Effector memory CD4-positive, alpha-beta T cell (primary cell): ENCODE measurements at places on chromosomes 2 and 18.

DNA sequence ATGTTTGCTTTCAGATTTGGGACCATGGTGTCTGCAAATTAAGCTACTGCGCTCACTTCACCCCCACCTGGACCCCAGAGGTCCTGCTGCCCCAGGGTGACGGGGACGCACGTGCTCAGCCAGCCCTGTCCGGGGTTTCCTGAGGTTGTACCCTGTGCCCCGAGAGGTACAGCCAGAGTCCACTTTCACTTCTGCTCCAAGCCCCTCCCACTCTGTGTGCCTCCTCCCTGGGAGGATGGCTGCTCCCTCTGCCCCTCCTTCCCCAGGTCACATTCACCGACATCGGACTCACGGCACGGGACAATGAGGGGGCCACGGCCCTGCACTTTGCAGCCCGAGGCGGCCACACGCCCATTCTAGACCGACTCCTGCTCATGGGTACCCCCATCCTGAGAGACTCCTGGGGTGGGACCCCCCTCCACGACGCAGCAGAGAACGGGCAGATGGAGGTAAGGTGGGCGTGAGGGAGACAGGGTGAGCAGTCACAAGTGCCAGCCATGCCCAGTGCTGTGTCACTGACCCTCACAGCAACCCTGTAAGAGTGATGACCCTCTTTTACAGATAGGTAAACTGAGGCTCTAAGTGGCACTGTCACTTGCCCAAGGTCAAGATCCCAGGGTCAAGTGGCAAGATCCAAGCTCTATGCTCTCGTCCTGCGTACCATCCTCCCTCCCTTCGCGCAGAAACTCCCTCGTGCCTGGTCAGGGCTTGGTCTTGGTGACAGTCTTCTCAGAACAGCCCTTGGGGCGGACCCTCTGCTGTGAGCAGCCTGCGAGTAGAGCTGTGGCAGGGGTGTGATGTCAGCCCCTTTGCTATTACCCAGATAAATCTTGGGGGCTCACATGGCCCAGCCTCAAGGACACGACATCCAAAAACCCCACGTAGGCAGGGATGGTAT lies 7.6 kb downstream of the ESPNL start:
- DNase-seq = no peak

DNA sequence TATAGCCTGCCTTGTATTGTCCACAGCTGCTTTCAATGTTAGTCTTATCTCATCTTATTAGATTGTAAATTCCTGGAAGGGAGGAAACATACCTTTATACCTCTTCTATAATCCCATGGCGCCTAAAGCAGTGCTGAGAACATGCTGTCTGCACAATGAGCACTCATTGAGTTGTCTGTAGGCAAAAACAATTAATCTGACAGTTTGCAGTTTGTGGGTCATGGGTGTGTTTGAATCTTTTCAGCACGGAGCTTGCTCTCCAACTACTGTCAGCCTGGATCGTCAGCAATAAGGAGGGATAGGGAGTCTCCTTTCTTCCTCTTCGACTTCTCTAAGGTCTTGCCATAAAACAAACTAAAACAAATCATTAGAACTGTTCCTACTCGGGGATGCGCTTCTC lies 26.5 kb upstream of the GREB1L start:
- DNase-seq = no peak

GRCh38 chr18:45503990-45504389 lies 111.3 kb upstream of the SLC14A2 start:
- DNase-seq = no peak

- DNase-seq = no peak
Measured at GRCh38 chr2:121147766-121148165, 137.2 kb downstream of the TFCP2L1 start.

DNA sequence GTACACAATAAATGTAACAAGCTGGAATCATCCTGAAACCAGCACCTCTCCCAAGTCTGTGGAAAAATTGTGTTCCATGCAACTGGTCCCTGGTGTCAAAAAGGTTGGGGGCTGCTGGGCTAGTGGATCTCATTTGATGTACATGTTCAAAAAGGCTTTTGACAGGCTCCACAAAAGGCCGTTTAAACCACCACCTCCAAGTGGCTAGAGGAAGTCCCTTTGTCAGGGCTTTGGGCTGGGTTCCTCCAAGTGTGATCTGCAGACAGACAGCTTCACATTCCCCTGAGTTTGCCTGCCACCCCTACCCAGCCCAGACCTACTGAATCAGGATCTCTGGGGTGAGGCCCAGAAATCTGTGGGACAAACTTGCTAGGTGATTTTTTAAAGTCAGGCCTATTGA lies 84.7 kb downstream of the TGFA start:
- no peak for DNase-seq

- DNase-seq = no peak
Measured at GRCh38 chr2:107018366-107018765, 132.4 kb upstream of the ST6GAL2 start.

- no peak for DNase-seq
Measured at GRCh38 chr18:4260107-4260506, 195.0 kb downstream of the DLGAP1 start.

GRCh38 chr2:54371460-54372065 lies 84.6 kb upstream of the SPTBN1 start:
- DNase-seq = no peak

DNA sequence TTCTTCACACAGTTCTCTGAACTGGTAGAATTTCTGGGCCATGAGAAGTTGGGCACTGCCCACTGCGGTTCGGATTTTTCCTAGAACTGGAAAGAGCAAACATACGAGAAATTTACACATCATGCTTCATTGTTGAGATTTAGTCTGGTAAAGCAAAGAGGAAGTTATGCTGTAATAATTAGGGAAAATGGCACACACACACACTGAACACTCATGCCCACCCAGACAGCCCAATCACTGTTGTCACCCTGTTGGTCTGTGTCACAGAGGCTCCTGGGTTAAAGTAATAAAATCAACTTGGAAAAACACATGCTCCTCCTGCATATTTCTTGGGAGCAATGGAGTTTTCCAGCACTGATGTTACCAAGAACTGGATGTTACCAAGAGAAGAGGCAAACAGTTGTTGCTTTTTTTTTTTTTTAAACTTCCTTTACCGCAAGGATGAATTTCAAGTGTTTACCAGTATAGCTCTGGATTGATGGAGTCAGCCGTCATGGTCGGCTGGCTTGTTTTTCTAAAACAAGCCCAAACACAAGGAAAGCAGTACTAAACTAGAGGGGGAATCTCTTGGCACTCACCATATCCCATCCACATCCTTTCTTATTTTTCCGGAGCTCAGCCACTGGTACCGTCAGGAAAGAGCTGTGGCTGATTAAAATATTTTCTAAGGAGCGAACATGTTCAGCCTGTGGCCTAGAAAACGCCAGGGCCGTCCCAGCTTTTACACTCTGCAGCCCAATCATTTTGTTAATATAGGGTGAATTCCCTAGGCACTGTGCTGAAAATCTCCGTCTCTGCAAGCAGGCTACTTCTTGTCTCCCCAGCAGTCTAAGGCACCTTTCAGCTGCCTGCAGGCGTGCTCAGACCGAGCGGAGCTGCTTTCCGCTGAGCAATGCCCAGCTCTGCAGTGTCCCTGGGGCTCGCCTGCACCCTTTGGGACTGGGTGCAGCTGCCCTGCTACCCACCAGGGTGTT lies 58.9 kb downstream of the TGIF1 start:
- DNase-seq = no peak

GRCh38 chr2:198297350-198297749 lies 493.0 kb downstream of the PLCL1 start:
- DNase-seq = no peak

DNA sequence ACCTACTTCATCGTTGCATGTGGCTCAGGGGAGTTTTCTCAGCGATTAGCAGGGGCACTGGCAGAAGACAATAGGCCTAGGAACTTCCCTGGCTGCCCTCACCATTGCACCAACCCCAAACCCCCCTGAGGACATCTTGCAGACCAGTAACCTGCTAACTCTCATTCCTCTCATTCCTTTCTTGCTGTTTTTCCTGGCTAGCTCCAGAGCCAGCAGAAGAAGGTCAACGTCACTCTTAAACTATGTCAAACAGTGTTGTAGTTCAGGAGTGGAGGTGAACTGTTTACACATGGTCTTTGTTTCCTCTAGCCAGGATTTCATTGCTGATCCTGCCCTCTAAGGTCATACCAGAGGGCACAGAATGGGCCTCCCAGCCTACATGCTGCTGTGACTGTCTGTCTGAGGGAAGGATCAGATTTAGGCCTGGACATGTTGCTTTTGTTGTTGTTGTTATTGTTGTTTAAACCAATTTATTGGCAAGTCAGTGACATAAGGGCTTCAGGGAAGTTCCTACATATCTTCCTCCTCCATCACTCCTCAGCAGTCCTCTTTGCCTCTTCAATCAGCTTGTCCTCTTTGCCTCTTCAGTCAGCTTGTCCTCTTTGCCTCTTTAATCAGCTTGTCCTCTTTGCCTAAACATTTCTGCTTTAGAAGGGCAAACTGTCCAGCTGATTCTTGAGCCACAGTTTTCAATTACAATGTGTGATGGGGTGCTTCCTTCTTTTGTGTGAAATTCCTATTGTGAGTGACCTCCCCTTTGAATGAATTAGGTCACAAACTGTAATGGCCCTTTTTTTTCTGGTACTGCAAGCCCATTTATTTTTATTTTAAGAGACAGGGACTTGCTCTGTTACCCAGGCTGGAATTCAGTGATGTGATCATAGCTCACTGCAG lies 471.9 kb upstream of the TNP1 start:
- DNase-seq = no peak

DNA sequence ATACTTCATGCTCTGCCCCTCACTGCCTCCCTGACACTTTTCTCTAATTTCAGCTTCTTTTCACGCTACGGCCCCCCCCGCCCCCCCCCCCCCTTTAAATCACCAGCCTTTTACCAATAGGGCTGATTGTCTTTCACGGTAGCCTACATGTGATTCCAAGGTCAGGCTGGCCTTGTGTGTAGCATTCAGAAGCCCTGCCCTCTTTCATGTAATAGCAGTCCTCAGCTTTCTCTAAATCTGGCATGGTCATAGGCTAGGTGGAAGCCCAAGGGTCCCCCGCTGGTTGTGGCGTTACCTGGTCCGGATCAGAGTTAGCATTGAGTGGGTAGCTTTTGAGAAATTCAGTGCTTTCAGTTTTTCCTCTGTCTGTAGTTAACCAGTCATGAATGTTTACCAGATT lies 281.8 kb downstream of the ALPK2 start:
- DNase-seq = no peak

GRCh38 chr18:61426492-61427053 lies 93.3 kb downstream of the CDH20 start:
- DNase-seq = no peak

- DNase-seq = no peak
Measured at GRCh38 chr18:10051877-10052631, 138.2 kb downstream of the VAPA start.

GRCh38 chr18:35241448-35241804 lies 592 bp downstream of the ZNF397 start:
- no peak for DNase-seq

DNA sequence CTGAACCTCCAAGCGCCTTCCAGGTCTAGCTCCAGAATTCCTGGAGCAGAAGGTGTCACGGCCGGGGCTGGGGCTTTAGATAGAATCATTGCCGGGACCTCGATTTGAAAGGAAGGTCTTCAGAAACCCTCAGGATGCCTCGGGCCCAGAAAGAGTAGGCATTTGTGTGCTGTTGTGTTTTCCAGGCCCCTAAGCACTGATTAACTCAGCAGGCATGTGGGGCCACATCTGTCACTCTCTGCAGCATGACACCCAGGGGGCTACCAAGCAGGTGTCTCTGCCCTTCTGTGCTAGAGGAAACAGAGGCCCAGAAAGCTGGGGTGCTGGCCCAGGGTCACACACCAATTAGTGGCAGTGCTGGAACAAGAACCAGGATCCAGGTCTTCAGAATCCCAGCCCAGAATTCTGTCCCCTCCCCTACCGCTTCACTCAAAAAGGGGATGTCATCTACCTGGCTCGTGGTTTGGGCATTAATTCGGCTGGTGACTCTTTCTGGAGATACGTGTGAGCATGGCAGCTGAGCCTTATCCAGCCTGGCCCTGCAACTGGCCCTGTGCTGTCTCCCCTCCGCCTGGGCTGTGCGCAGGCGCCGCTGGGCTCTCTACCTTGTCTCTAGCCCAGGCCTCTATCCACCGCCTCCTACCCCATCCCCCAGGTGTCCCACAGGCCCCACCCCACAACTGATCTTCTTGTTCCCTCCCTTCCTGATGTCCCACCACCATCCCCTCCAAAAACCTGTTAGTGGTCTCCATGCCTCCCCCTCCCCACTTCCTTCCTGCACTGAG lies 245.4 kb downstream of the ATAD2B start:
- DNase-seq = no peak

DNA sequence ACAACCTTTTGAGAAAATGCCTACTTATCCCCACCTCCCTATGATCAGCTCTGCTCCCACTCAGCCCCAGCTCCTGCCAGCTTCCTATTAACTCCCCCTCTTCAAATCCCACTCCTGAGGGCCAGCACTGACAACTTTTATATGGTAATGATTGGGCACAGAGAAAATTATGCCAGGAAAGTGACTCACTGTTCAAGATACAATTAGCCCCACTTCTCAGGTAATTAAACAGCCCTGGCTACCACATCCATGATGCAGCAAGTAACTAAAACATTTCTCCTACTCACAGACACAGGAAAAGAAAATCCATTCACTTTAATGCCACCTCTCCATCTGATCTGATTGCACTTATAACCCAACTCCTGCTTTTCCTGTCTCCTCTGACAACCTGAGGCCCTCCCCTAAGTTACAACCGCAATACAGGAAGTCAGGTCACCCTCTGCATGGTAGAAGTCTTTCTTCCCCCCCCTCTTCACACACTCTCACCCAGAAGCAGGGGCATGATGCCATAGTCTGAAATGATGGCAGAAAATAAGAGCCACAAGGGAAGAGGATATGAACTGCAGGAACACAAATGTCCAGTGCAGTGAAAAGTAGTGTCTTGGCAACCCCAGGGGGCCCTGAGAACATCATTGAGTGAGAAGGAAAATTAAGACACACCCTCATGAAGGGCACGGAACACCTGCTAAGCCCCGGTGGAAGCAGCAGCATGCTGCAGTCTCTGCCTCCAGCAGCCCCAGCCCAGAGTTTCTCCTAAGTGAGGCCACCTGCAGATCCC lies 54.4 kb downstream of the STK39 start:
- peak; percentile 11 for DNase-seq

DNA sequence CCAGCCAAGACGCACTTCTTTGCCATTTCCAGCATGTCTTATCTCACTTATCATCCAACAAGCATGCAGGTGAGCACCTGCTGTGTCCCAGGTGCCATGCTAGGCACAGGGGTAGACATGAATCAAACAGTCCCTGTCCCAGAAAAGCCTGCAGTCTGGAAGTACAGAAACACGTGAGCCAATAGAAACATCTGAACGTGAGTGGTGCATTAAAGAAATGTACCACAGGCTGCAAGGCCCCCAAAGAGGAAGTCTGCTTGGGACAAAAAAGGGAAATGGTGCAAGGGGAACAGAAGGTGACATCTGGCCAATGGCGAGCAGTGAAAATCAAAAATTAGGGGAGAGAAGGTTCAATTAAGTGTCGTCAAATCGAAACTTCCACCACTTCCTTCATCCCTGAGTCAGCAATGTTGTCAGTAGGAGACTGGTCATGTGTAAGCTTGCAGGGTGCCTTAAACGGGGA lies 17.6 kb upstream of the TMEM247 start:
- no peak for DNase-seq

DNA sequence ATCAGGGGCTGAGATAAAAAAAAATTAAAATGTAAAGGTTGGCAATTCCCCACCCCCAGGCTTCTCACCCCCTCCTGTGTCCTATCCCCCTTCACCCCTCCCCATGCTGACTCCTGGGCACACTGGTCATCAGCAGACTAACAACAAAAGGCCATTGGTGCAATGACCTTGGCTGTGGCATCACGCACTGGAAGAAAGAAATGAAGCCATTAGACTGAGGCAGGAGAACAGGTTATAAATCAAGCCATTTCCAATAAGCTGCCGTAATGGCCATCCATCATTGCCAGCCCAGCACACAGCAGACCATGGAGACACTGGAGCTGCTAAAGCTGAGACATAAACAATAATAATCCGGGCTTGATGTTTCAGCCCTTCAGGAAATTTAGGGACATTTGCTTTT lies 342.4 kb upstream of the ETAA1 start:
- no peak for DNase-seq
